Transverse colon (tissue), 4 donors: ENCODE measurements at places on chromosomes 5 and 9.

DNA sequence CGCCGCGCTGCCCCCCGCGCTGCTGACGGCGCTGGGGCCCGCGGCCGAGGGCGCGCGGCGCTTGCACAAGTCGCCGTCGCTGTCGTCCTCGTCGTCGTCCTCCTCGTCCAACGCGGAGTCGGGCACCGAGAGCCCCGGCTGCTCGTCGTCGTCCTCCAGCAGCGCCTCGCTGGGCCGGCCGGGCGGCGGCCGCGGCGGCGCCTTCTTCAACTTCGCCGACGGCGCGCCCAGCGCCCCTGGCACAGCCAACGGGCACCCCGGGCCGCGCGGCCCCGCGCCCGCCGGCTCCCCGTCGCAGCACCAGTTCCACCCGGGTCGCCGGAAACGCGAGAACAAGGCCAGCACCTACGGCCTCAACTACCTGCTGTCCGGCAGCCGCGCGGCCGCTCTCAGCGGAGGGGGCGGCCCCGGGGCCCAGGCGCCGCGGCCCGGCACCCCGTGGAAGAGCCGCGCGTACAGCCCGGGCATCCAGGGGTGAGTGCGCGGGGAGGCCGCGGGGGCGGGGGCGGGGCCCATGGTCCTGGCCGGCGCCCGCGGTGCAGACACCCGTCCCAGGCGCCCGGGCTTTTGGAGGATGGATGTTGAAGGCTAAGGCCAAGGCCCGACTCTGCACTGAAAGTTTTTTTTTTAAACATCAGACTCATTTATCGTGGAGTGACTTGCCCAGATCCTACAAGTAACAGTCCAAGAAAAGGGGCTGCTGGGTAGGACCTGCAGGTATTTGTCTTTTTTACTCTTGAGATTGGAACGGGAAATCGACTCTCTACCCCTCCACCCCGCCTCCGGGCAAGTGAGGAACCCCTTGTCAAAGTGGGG is 1.2 kb downstream of the TENT4A start:
- no peaks in the 10 kb centered on the region for H3K36me3 ChIP-seq
- peak overlapping the region; percentile 96 for H3K27ac ChIP-seq
- peak overlapping the region; percentile 69 for H3K4me3 ChIP-seq
- H3K27me3 ChIP-seq: no peaks in the 10 kb centered on the region

- H3K4me1 ChIP-seq: no peaks in the 10 kb centered on the region
- H3K27ac ChIP-seq: no peak overlapping the region
- H3K27me3 ChIP-seq: no peaks in the 10 kb centered on the region
- DNase-seq: no peak
- H3K4me3 ChIP-seq: no peak overlapping the region
Measured at GRCh38 chr9:121862371-121863332, 211.2 kb downstream of the DAB2IP start.

GRCh38 chr9:69564557-69564956 is 107.6 kb downstream of the APBA1 start:
- no peaks in the 10 kb centered on the region for H3K27me3 ChIP-seq
- no peak overlapping the region for H3K27ac ChIP-seq
- DNase-seq: no peak
- no peak overlapping the region for H3K4me3 ChIP-seq
- no peaks in the 10 kb centered on the region for H3K4me1 ChIP-seq

- no peak for DNase-seq
- H3K4me1 ChIP-seq: no peaks in the 10 kb centered on the region
- no peak overlapping the region for H3K27ac ChIP-seq
- no peaks in the 10 kb centered on the region for H3K27me3 ChIP-seq
- no peaks in the 10 kb centered on the region for H3K36me3 ChIP-seq
Measured at GRCh38 chr9:69535911-69536310, 136.3 kb downstream of the APBA1 start.

DNA sequence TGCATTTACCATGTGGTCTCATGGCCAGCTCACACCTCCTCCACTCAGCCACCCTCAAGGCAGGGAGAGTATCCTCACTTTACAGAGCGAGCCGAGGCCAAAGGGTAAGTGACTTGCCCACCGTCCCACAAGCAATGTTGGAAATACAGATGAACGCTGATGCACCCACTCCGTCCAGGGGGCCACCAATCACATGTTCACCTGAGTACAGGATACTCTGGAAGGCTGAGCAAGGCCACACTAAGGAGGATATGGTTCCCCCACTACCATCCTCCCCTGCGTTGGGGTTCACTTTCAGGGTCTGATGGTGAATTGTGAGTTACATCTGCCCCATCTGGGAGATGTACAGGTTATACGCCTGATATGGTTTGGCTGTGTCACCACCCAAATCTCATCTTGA is 128.8 kb downstream of the ATPSCKMT start:
- DNase-seq: no peak
- no peak overlapping the region for H3K4me3 ChIP-seq
- no peak overlapping the region for H3K27ac ChIP-seq
- H3K4me1 ChIP-seq: no peaks in the 10 kb centered on the region

GRCh38 chr9:123568691-123569688 is 213.0 kb downstream of the CRB2 start:
- H3K4me1 ChIP-seq: peaks cover 9% of the 10 kb centered on the region
- H3K27ac ChIP-seq: no peak overlapping the region
- H3K36me3 ChIP-seq: no peaks in the 10 kb centered on the region
- no peak overlapping the region for H3K4me3 ChIP-seq

DNA sequence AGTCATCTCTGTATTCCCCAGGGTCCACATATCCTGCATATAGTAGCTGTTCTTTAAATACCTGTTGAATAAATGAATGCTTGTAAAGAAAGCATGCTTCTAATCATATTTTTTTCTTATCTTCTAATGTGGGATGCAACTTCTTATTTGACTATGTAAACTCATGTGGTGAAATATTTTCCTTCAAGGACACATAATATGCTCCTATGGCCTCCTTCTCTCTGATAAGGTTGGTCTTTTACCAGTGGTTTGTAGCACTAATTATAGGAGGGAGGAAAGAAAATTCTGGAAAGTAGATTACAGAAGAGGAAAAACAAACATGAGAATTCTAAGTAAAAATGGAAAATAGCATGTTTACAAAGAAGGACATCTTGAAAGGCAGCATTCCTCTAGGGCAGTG is 28.6 kb upstream of the C5orf63 start:
- H3K27me3 ChIP-seq: no peaks in the 10 kb centered on the region
- H3K27ac ChIP-seq: no peak overlapping the region
- H3K36me3 ChIP-seq: no peaks in the 10 kb centered on the region
- DNase-seq: no peak
- H3K4me3 ChIP-seq: no peak overlapping the region
- H3K4me1 ChIP-seq: no peaks in the 10 kb centered on the region

DNA sequence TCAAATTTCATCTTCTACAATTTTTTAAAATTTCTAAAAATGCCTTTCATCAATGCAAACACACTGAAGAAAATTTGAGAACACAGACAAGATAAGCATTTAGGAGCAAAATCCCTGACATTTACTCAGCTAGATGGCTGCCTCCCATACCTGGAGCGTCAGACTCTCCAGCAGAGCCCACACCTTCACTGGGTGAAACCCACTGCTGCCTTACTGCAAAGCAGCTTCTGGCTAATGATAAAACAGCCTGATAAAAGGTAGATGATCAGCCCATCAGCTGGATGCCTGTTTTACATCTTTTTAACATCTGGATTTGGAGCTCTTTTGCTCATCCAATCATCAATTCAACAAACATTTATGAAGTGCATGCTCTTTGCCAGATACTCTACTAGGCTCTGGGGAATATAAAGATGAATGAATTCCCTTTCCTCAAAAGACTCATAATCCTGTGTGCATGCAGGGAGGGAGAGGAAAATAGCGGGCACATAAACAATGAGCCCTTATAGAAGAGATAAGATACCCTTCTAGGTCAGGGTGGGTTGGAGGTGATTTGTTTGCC is 271.2 kb downstream of the SAXO1 start:
- no peaks in the 10 kb centered on the region for H3K36me3 ChIP-seq
- no peaks in the 10 kb centered on the region for H3K4me1 ChIP-seq
- H3K27ac ChIP-seq: no peak overlapping the region
- DNase-seq: no peak

DNA sequence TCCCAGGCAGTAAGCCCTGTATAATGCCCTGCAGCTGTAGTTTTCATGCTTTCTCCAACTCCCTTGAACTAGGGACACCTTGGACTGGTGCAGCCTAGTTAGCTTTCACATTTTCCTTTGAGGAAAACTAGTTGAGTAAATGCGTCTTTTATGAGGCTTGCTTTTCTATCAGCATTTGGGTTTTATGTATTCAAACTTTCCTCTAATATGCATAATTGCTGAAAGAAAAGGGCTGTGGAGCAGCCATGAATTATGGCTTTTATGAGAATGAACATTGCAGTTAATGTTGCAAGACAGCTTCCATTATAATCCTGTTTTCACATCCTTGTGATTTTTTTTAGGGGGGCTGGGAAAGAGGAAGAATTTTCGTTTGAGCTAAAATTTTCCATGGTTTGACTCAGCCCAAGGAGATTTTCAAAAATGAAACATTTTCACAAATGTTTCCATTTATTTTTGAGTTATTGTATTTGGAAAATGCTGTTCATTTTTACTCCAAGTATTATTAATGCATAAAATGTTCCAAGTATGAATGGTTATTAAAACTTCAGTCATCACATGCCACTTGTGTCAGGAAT is 57.9 kb upstream of the PPP3R2 start:
- no peaks in the 10 kb centered on the region for H3K27me3 ChIP-seq
- H3K27ac ChIP-seq: no peak overlapping the region
- H3K36me3 ChIP-seq: no peaks in the 10 kb centered on the region
- no peak for DNase-seq

DNA sequence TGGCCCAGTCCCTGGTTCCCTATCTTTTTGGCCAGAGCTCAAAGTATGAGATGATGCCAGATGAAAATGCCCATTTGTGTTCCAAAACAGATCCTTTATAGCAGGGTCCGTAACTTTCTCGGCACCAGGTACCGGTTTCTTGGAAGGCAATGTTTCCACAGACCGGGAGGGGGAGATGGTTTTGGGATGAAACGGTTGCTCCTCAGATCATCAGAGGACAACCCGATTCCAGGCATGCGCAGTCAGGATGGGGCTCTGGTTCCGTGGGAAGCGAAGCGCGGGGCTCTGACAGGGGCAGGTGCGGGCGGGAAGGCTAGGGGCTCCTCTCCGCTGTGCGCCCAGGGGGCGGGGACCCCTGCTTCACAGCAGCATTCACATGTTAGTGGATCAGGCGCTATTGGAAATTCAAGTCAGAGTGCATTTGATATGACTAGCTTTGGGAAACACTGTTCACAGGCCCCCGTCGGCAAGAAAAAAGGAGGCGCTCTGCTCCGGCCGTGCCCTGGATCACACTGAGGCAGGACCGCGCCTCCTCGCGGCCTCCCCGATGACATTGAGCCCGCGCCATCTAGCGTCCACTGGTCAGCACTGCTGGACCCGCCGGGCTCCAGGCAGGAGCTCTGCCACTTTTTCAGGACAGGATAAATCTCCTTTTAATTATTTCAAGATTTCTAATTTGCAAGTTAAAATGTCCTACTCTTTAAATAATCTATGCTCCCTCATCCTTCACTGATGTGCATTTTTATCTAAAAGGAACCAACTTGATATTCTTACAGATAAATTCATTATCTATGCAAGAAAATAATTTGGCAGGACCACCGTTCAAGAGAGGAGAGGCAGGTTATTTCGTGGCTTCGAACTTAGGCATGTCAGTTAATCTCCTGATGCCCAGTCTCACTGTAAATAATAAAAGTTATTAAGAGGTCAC is 190.0 kb downstream of the FANCC start:
- no peaks in the 10 kb centered on the region for H3K4me1 ChIP-seq
- no peaks in the 10 kb centered on the region for H3K27me3 ChIP-seq
- H3K27ac ChIP-seq: no peak overlapping the region
- peak overlapping the region; percentile 2 for H3K4me3 ChIP-seq
- DNase-seq: peak; percentile 87

DNA sequence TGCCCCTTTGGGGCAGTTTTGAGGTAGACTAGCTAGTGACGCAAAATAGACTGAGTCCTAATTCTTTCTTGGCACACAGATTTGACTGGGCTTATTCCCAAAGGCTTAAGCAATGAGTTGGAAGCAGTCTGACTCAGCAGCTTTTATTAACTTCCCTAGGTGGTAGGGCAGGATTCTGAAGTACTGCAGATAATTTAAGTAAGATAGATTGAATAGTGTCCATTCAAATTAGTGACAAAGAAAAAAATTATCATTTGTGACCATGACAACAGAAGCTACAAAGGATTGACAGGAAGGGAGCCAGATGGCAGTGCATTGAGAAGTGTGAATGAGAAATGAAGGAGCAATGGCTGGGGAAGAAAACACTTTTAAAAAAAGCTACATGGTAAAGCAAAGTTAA is 649.4 kb downstream of the CDH9 start:
- H3K4me3 ChIP-seq: no peak overlapping the region
- H3K4me1 ChIP-seq: no peaks in the 10 kb centered on the region
- no peaks in the 10 kb centered on the region for H3K27me3 ChIP-seq
- no peaks in the 10 kb centered on the region for H3K36me3 ChIP-seq

DNA sequence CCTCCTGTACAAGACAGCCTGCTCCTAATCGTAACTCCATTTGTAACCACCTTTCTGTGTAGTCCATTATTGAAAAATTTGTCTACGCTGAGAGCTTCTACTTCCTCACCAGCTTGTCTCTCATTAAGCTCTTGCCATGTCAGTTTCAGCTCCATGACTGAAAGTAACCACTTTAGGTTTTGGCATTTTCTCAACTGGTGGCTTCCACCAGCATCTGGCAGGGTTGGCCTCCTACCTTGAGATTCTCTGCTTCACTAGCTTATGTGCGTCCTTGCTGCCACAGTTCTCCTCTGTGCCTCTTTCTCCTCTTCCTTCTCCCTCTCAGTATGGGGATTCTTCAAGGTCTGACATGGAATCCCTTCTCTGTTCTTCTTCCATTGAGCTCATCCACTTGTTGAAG is 31.8 kb downstream of the F2RL2 start:
- H3K4me1 ChIP-seq: no peaks in the 10 kb centered on the region
- no peak overlapping the region for H3K4me3 ChIP-seq
- no peak for DNase-seq

DNA sequence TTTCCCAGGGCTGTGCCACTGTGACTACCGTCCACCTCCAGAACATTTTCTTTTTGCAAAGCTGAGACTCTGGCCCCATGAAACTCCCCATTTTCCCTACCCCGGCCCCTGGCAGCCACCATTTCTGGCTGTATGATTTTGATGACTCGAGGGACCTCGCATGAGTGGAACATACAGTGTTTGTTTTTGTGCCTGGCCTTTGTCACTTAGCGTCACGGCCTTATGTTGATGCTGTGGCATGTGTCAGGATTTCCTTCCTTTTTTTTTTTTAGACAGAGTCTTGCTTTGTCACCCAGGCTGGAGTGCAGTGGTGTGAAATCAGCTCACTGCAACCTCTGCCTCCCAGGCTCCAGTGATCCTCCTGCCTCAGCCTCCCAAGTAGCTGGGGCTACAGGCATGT is 42.7 kb downstream of the ASS1 start:
- no peak overlapping the region for H3K4me3 ChIP-seq
- DNase-seq: no peak
- no peaks in the 10 kb centered on the region for H3K27me3 ChIP-seq
- no peaks in the 10 kb centered on the region for H3K36me3 ChIP-seq
- H3K4me1 ChIP-seq: no peaks in the 10 kb centered on the region
